Endothelial cell (in vitro differentiated cells): ENCODE measurements at places on chromosomes 2 and 18. TPM values are rescaled to one million over a fixed set of nuclear protein-coding genes. Genes with fewer than 3 reads are reported as not detected.

DNA sequence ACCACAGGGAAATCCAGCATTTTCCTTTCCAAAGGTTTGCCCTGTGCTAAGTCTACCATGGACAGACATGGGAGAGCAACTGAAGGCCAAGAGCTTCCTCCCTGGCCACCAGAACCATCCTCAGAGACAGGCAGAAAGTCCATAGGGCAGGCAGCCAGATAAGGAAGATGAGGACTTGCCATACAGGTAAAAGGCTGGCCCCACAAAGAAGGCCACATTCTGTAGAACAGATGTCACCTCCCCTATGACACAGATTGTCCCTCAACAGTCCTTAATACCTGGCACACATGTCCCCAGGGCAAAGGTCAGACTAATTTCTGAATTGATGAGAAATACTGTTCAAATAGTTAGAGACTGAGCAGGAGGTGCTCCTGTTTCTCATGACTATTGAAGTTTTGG lies 52.0 kb downstream of the FECH start:
- DNase-seq = no peak

DNA sequence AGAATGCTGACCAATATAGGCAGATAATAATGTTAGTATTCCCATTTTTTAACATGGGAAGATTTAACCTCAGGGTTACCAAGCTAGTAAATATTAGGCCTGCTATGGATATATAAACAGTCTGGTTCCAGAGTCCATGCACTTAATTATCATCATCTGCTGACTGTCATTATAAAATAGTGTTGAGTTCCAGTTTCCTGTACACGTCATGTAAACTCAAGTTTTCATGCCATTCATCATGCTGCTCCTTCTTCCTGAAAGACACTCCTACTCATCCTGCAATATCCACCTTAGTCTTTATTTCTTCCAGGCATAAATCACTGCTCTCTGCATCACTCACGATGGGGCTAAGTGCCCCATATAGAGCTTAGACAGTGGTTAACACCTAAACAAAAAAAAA lies 420.8 kb upstream of the SPHKAP start:
- DNase-seq = no peak

- DNase-seq = no peak
These were observed 10.7 kb upstream of the MRO start for GRCh38 chr18:50830544-50830943.

GRCh38 chr2:4340536-4340935 lies 637.2 kb downstream of the DCDC2C start:
- no peak for DNase-seq

GRCh38 chr2:240170354-240170735 lies 29.9 kb upstream of the OTOS start:
- DNase-seq = no peak

DNA sequence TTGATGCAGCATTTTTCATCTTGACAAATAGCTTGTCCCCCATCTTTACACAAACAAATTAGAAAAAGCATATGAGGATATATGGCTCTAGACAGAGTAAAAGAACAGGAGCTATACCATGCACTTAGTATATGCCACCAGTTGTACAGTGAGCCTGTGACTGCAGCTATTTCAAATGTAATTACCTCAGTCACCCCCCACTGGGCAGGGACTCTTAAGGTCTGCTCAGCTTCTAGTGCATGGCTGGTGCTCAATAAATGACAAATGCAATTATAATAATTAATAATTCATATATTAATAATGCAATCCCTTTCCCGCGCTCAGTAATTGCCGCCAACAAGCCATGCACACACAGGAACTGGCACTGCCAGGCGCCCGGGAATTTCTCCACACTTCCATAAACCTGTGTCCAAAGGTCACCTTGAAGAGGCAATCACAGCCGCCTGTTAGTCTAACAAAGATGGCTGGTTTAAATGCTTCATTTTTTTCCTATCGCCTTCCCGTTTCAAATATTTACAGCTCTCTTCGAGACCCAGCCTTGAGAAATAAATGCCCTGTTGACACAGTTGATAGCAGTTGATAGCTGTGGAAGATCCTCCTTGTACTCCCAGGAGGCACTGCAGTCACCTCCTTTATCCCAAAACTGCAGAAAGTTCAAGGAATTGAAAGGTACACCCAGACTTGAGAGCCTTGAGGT lies 156.6 kb downstream of the INO80D start:
- no peak for DNase-seq

- DNase-seq = no peak
These were observed 236.4 kb downstream of the LRRTM1 start for GRCh38 chr2:80068038-80068731.

DNA sequence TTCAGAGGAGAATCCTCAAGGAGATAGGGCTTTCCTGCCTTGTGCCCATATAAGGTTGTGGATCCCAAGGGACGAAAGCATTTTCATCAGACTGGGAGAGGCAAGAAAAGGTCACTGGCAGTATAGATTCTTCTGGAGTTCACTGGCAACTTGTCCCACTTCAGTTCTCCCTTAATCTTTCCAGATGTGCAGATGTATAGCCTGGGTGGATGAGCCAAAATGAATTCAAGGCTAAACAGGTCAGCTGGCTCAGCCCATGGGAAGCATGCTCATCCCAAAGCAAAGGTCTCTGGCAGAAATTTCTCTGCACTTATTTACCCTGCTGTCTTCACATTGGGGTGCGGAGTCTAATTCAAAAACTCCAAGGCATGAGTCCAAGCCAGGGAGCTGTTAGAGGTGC lies 148.9 kb upstream of the TNP1 start:
- DNase-seq = no peak

Gene PAX8
- total RNA-seq = 2.1 TPM

Gene RNF152
- 4.1 TPM for total RNA-seq
